ENCODE measurements at places on chromosomes 6 and 20.

DNA sequence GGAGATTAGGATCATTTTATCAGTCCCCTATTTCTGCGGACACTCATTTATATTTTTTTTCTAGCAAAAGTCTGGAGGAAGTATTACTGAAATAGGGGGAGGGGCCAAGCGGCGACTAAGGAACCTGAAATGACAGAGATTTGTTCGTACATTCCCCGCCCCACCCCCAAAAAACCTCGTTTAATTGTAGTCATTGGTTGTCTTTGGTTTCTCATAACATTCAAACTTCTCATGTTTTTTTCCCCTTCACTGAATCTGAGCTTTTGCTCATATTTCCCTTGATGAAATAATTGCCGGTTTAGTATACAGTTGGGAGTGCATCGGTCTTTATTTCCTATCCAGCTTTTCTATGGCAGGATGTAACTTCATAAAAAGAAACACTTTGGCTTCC, 768 bp upstream of the FYN start:
- peak; percentile 32 for DNase-seq

DNA sequence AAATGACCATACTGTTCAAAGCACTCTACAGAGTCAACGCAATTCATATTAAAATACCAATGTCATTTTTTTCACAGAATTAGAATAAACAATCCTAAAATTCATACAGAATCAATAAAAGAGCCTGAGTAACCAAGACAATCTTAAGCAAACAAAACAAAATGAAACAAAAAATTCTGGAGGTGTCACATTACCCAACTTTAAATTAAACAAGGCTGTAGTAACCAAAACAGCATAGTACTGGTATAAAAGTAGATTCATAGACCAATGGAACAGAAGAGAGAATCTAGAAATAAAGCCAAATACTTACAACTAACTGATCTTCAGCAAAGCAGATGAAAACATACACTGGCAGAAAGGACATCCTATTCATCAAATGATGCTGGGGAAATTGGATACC, 346.9 kb upstream of the JAG1 start:
- no peak for DNase-seq

DNA sequence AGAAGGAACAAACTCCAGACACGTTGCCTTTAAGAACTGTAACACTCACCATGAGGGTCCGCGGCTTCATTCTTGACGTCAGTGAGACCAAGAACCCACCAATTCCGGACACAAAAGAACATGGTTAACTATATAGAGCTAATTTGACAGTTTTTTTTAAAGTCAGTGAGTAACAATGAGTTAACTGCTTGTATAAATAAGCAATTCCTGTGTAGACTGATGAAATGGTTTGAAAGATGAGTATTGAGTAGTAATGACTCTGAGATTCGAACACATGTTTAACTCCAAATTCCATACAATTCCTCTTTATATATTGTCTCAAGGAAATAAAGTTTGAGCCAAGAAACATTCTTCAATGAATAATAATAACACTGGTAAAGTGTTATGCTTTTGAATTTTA, 478.0 kb downstream of the MMUT start:
- DNase-seq: no peak

DNA sequence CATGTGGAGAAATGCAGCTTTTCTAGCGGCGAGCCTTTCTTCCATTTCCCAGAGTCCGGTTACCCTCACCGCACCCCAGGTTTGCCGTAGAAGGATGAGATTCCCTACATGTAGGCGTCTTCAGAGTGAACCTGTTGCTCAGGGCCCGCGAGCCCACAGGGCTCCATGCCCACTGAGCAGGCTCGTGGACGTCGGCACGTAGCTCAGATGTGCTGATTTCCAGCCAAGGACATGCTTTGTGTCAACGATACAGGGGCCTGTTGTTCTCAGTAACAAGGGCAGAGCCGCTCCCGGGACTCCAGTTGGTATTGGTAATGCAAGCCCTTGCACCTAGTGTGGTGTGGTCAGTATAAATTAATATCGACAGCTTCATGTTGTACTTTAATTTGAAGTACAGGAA, 159.6 kb downstream of the MTHFD1L start:
- no peak for DNase-seq

- peak; percentile 29 for DNase-seq
Measured at GRCh38 chr20:17538517-17539170, 7.5 kb upstream of the BFSP1 start.

DNA sequence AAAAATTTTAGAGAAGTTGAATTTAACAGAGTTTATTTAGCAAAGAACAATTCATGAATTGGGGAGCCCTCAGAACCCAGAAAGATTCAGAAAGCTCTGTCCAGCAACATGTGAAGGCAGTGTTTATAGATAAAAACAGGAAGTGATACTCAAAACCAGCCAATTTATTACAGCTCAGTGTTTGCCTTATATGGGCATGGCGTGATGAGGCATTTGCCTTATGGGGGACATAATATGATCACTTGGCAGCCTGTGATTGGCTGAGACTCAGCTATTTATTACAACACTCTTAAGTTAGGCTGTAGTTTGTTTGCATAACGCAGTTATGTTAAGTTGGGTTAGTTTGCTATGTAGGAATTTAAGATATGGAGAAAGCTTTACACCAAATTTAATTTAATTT, 11.5 kb downstream of the HLA-DPA1 start:
- no peak for DNase-seq
